ENCODE measurements at places on chromosomes 6 and 20.

DNA sequence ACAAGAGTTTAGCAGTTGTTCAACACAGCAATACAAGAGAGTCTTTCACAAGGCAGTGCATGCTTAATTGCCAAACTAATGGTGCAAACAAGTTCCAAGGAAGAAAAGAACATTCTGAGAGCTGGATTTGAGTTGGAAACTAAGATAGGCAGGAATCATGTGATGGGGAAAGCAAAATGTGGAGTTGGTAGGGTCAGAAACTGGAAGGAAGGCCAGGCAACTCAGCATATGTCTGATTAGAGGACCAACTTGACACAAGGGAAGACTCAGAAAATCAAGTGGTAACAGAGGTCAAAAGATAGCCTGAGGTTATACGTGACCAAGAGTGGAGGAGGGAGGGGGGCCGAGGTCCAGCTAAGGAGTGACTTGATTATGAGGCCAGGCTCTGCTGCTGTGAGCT, 117.3 kb downstream of the SMLR1 start:
- no peak for DNase-seq

- DNase-seq = no peak
These were observed 772.7 kb downstream of the MAFB start for GRCh38 chr20:39916236-39916765.

- DNase-seq = no peak
These were observed 250.1 kb downstream of the ATXN1 start for GRCh38 chr6:16511040-16511660.

- DNase-seq = no peak
These were observed 184.2 kb downstream of the KHDC1L start for GRCh38 chr6:73041051-73041450.

DNA sequence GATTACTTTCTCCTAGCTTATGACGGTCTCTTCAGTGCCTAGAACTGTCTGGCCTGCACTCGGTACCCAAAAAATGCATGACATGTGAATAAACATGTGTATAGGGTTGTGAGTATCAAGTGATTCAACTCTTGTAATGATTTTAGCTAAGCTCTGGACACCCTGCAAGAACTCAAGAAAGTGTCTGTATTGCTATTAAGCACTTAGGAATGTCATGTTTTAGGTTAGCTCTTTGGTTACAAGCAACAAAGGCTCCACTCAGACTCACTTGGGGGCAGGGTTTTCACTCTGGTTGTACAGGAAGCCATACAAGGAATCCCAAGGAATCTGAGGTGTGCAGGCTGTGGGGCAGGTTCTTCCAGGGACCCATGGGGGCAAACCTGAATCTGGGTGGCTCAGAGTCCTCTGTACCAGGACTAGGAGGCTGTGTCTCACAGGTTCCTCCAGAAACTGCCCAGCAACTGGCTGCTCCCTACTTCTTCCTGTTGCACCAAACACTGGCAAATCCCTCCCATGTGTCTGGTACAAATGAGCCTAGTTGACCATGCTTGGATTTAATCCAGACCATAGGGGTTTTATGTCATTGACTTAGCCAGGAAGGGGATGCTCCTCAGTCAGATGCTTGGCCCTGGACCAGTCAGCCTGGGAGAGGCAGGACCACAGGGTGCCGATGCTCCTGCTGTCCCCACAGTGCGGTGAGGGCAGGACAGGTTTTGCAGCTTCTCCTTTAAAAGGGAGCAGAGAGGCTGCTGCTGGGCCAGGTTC, 77.9 kb upstream of the CDH4 start:
- no peak for DNase-seq

- DNase-seq = no peak
These were observed 65.6 kb upstream of the RREB1 start for GRCh38 chr6:7042056-7042653.

GRCh38 chr6:14569394-14569793, 451.8 kb downstream of the CD83 start:
- no peak for DNase-seq

- DNase-seq = no peak
These were observed 70.3 kb downstream of the FAM83B start for GRCh38 chr6:54916858-54917257.

DNA sequence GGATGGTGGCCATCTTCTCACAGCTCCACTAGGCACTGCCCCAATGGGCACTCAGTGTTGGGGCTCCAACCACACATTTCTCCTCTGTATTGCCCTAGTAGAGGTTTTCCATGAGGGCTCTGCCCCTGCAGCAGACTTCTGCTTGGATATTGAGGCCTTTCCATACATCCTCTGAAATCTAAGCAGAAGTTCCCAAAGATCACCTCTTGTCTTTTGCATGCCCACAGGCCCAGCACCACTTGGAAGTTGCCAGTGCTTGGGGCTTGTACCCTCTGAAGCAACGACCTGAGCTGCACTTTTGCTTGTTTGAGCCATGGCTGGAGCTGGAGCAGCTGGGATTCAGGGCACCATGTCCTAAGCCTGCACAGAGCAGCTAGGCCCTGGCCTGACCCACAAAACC, 189.1 kb upstream of the EYS start:
- no peak for DNase-seq

- no peak for DNase-seq
These were observed 674.9 kb downstream of the HDGFL1 start for GRCh38 chr6:23244300-23244699.

GRCh38 chr6:165775721-165776120, 112.7 kb upstream of the PDE10A start:
- no peak for DNase-seq

- no peak for DNase-seq
These were observed 191.3 kb upstream of the FOXA2 start for GRCh38 chr20:22775671-22776139.

DNA sequence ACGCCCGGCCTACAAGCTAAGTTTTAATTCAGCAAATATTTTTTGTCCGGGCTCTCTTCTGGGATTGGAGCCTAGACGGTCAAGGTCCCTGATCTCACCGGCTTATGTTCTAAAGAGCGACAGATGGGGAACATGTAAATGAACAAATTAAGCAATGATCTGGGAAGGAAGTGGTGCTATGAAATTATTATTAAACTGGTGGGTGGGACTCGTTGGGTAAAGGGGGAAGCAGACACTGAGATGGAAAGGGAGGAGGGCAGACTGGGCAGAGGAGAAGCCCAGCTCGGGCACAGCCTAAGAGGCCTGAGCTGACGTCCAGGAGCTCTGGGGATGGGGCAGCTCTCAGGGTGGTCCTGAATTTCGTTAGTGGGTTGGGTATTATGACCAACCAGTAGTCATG, 81.8 kb upstream of the AGPAT4 start:
- DNase-seq = no peak

DNA sequence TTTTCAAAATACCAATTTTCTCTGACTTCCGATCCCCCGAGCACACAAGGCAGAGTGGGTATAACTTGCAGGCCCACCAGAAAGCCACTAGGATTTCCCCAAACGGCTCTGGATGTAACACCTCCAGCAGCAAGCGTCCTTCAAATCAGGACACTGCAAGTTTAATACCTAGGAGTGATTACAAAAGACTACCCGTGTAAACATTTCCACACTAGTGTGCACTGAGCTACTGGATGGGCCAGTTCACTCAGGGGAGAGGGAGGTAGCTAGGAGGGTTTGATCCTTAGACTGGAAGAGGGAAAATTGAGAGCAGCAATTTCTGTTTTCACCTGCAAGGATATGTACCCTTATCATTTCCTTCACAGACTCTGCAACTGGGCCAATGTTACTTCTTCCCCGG, 91.8 kb upstream of the AGPAT4 start:
- DNase-seq = no peak

GRCh38 chr6:34560366-34561226, 4.5 kb upstream of the SPDEF start:
- no peak for DNase-seq

- DNase-seq = no peak
These were observed 642.1 kb upstream of the FLRT3 start for GRCh38 chr20:14979453-14979986.

DNA sequence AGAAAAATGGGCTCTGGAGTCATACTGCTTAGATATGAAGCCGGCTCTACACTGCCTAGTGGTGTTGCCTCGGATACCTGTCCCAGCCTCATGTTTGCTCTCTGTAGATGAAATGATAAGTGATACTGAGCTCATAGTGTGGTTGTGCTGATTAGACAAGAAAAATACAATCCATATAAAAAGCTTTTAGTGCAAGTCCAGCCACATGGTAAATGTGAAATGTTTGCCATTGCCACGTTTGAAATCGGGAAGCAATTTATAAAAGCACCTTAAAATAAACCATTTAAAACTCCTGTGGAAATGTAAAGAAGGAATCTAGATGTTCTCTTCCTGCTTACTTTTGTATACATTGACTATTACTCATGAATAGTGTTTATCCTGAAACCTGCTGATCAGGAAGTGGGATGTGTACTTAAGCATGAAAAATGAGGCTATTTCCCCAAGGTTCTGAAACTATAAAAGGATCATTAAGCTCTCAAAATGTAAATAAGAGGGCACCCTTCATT, 13.1 kb upstream of the PBOV1 start:
- no peak for DNase-seq

DNA sequence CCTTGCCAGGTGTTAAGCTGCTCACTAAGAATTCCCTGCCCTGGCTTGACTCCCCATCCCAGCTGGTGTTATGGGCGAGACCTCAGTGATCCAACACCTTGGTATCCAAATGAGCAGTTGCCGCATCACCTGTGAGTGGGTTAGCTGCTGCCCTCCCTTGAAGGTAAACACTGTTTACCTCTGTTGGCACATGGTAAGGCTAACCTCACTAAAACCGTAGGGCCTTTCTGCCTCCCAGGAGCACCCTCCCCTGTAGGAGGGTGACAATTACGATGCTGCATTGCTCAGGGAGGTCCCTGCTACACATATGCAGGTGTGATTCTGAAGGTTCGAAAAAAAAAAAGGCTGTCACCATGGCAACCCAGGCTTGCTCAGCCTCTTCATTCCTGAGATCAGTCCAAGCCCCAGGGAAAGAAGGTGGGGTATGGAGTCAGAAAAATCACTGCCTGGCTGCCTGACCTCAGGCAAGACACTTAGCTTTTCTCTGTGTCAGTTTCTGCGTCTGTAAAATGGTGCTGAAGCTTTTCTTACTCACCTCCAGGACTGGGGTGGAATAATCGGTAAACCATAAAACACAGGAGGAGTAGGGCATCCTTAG, 19.5 kb downstream of the PNPLA1 start:
- no peak for DNase-seq

GRCh38 chr6:101818051-101818450, 424.5 kb downstream of the GRIK2 start:
- no peak for DNase-seq

DNA sequence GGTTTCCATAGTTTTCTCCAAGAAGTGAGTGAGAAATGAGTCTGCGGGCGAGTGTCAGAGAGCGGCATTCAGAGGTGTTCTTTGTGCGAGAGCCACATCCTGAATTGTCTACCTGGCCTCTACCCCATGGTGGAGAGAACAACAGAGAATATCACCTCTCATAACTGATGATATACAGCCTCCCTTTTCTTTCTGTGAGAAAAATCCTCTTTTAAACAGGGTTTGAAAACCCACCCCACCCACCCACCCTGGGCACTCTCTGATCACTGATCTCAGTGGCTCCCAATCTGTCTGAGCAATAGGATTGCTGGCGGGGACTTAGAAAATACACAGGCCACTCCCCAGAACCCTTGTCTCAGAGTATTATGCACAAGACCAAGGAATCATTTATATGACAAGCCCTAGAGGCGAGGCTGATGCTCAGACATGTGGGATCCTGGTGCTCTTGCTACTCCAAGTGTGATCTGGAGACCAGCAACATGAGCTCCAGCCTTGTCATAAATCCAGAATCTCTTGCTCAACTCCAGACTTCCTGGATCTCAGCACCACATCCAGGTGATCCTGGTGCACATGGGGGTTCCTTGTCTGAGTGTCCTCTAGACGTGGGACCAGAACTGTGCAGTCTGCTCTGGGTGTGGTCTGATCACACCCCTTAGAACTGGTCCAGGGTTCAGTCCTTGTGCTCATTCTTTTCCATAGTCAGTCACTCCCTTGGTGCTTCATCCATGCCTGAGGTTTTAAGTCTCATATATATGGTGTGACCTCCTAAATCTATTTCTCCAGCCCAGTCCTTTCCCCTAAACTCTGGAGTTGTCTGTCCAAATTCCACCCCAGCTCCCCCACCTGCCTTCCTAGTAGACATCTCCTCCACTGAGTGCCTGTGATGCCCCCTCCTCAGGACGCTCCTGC, 5.3 kb downstream of the HLA-B start:
- DNase-seq = no peak

DNA sequence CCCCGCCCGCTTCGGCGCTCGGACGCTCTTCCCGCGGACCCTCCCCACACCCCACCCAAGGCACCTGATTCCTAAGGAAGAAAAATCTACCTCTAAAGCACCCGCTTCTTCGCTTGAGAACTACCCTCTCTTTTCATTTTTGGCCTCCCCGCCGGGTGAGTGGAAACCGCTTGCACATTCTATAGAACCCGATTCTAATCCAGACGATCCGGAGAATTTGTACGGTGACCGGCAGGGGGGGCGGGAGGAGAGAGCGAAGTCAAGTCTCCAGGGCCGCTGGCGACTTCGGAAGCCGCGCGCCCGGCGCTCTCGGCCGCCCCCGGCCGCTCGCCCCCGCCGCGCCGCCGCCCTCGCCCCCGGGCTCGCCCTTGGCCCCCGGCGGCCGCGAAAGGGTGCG, at the start of gene RBM24:
TSS of gene RBM24 (plus strand) at position 262 of the 397 bp plus-strand sequence. CDS start 221 bp downstream, outside the sequence.
- DNase-seq = no peak

- no peak for DNase-seq
These were observed at the start of gene CASS4 for GRCh38 chr20:56411759-56412472. TSS of gene CASS4 (plus strand) at chr20:56412260. CDS start at chr20:56412459, 199 bp downstream.

GRCh38 chr6:76592566-76592965, 520.1 kb upstream of the IMPG1 start:
- no peak for DNase-seq

DNA sequence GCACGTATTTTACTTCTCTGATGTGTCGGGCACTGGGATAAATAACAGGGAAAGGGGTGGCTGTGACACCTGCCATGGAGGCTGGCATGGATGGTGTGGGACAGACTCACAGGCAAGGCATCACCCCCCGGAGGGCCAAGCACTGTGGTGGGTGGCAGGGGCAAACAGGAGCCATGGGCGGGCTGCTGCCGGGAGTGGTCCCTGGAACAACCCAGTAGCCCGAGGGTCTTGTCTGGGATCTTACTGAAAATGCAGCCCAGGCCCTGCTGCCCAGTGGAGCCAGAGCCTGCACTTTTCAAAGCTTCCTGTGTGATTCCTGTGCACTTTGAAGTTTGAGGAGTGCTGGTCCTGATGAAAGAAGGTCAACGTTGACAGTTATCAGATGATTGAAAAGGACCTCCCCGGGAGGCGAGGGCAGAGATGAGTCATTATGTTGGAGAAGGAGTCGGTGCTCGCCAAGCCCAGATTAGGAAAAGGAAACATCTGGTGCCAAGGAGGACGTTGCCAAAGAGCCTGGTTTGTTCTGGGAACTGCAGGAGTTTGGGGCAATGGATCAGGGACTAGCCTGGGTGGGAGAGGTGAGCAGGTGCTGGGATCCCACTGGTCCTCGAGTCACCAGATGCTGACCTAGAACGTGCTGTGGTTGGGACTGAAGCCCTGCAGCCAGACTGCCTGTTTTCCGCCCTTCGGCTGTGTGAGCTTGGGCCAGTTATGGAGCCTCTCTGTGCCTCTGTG, 130.0 kb upstream of the GGTLC1 start:
- DNase-seq = no peak

- DNase-seq = no peak
These were observed 89.0 kb upstream of the NOX3 start for GRCh38 chr6:155544677-155545076.

- no peak for DNase-seq
These were observed 8.7 kb upstream of the CCR6 start for GRCh38 chr6:167113935-167114910.
